ENCODE measurements at places on chromosomes 1 and 21. TPM values are rescaled to one million over a fixed set of nuclear protein-coding genes. Genes with fewer than 3 reads are reported as not detected.

FCAMR gene
- total RNA-seq = not detected

DNAJC6 gene
- total RNA-seq = 2.4 TPM

ARMH1 gene
- not detected for total RNA-seq

HTR6 gene
- total RNA-seq = not detected

TXNDC12 gene
- 18.8 TPM for total RNA-seq

SPATA21 gene
- total RNA-seq = not detected

FUCA1 gene
- total RNA-seq = 6.6 TPM

PGBD5 gene
- total RNA-seq = 0.09 TPM

PADI3 gene
- not detected for total RNA-seq

OLIG2 gene
- not detected for total RNA-seq

ERRFI1 gene
- total RNA-seq = 17.1 TPM

FCGR2B gene
- not detected for total RNA-seq

TNFRSF8 gene
- total RNA-seq = 0.09 TPM

HES5 gene
- not detected for total RNA-seq

SMIM11 gene
- total RNA-seq = 7.5 TPM

OLFM3 gene
- total RNA-seq = not detected

CFAP298 gene
- total RNA-seq = 29.2 TPM

APOBEC4 gene
- not detected for total RNA-seq

MYCL gene
- 2.8 TPM for total RNA-seq

S100A3 gene
- total RNA-seq = 1.3 TPM

INSRR gene
- total RNA-seq = not detected

FAM72C gene
- total RNA-seq = 1.5 TPM

CYP4B1 gene
- not detected for total RNA-seq

ERG gene
- total RNA-seq = 55.8 TPM

ZNF593OS gene
- total RNA-seq = not detected

GORAB gene
- 10.0 TPM for total RNA-seq

CELF3 gene
- not detected for total RNA-seq

IKBKE gene
- 12.0 TPM for total RNA-seq

FYB2 gene
- not detected for total RNA-seq

HIPK1 gene
- 24.6 TPM for total RNA-seq

CLDN17 gene
- total RNA-seq = not detected

TNN gene
- total RNA-seq = not detected

LYPD8 gene
- not detected for total RNA-seq

All from endothelial cell of coronary artery (primary cell).